ENCODE measurements at places on chromosomes 3 and 15. TPM values are rescaled to one million over a fixed set of nuclear protein-coding genes. Genes with fewer than 3 reads are reported as not detected.

CPNE9 gene
- total RNA-seq: not detected

DNA sequence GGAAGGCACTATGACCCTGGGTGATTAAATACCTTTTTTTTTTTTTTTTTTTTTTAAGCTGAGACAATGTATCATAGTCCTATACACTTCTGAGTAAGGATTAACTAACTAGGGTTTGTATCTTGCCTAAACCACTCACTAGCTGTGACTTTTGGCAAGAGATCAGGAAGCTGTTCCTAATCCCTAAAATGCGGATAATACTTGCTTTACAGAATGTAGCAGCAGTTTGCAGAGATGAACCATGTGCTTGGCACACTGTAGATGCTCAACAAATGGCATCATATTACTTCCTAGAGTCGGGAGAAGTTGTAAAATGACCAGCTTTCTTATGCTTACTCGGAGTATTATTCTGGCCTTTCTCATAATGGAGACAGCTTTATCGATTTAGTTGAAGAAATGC, 25.6 kb upstream of the PYGO1 start:
- DNase-seq: no peak

- DNase-seq: no peak
Measured at GRCh38 chr3:4756057-4756775, 223.0 kb upstream of the BHLHE40 start.

SEMA3G gene
- not detected for total RNA-seq

DNA sequence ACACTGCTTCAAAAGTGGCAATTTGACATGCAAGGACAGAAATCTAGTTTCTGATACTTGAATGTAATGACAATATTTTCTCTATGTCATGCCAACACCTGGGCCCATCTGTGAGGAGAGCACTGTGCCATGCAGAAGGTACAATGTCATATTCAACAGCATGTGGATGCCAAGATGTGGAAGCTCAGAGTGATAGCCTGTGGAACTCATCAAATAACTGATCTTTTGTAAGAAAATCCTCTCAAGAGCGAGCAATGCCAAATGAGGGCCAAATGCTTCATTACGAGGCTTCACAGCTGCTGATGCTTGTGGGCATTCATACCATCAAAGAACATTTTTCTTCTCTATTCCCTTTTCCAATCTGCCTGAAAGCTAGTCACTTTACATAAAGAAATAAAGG, 95.1 kb downstream of the ROBO1 start:
- DNase-seq: no peak

KLF13 gene
- total RNA-seq: 54.5 TPM

- no peak for DNase-seq
Measured at GRCh38 chr3:101509281-101509680, 3.7 kb downstream of the SENP7 start.

DNA sequence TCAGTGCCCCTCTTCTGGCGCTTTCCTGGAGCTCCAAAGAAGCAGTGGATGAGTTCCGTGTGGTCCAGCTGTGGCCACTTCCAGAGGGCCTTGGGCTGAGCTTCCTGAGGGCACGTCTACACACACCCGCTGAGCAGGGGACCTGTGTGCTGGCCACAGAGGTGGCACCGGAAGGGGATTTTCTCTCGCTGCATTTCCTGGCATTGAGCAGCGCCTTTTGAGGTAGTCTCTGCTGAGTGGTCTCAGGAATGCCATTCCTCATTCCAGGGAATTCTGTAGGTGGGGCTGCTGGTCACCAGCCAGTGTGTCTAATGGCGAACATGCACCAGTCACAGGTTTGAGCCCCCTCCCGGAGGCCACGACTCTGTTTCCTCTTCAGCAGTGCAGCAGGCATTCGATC, 48.1 kb downstream of the AMOTL2 start:
- no peak for DNase-seq

DNA sequence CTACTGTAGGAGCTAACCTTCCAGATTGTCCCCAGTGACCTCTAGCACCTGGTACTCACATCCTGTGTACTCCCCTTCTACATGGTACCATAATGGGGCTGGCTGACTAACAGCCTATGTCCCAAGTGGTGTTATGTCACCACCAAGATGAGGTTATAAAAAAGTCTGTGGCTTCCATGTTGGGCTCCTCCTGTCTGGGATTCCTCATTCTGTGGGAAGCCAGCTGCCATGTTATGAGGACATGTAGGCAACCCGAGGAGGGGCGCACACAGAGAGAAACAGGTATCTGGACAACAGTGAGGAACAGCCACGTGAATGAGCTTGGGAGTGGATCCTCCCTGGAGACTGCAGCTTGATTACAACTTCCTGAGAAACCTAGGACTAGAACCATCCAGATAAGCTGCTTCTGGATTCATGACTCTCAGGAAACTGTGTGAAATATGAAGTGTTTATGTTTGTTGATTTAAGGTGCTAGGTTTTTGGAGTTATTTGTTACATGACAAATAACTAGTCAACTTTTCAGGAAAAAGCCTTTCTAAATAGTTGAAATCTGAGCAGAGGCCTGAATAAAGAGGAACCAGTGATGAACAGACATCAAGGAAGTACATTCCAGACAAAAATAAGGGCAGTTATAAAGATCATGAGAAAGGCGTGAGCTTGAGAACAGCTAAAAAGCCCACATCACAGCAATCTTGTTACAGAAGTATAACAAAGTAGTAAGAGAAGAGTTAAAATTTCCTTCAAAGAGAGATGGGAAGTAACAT, 21.7 kb downstream of the GOLIM4 start:
- DNase-seq: no peak

THRB gene
- total RNA-seq: 4.6 TPM

C3orf85 gene
- total RNA-seq: not detected

GRCh38 chr3:4841776-4842440, 137.3 kb upstream of the BHLHE40 start:
- no peak for DNase-seq

DNA sequence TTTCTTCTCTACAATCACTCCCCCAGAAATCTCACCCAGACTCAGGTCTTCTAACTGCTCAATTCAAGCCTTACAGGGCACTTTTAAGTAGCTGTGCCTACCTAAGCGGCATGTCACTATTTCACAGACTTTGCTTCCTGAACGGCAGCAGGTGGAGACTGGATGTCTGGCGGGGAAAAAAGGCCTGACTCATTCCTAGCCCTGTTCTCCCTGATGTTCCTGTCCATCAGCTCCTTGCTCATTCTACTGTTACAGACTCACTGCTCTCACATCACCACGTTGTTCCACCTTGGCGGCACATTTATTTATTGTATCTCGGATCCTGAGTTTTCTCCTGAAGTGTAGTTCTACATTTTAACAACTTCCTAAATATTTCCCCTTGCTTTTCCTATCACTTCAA, 52.6 kb upstream of the ATP11B start:
- DNase-seq: no peak

HACL1 gene
- total RNA-seq: 24.7 TPM

- no peak for DNase-seq
Measured at GRCh38 chr3:45464336-45465170, 76.2 kb downstream of the LARS2 start.

SPATA12 gene
- total RNA-seq: not detected

Data from osteocyte (in vitro differentiated cells).